Stimulated activated CD8-positive, alpha-beta memory T cell treated with anti-CD3 and anti-CD28 coated beads, Interleukin-7, amount 100 ng/mL, for 1 hour (primary cell): ENCODE measurements at places on chromosomes 11 and 22.

DNA sequence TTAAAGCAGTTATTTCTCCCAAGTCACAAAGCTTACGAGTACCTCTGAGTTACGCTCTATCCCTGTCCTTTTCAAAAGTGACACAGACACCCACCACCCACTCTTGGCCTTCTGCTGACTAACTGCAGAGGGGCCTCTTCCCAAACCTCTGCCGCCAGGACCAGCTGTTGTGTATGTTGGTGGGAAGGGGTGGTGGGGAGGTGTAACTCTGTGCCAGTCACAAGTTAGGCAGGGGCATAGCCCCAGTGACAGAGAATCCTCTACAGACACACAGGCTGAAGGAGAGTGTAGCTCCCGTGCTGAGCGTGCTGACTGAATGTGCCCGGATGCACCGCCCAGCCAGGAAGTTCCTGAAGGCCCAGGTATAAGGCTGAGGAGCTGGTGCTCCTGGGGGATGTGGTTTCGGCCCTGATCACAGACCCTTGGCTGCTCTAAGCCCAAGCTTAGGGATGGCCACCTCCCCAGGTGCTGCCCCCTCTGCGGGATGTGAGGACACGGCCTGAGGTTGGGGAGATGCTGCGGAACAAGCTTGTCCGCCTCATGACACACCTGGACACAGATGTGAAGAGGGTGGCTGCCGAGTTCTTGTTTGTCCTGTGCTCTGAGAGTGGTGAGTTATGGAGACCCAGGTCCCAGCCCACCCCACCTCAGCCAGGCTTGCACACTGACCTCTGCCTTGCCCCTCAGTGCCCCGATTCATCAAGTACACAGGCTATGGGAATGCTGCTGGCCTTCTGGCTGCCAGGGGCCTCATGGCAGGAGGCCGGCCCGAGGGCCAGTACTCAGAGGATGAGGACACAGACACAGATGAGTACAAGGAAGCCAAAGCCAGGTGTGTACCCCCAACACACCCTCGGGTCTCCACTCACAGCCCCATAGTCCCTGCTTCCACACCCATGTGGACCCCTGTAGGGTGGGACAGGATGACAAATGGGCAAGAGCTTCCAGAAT is 4.9 kb downstream of the RIC8A start:
- no peak for DNase-seq

DNA sequence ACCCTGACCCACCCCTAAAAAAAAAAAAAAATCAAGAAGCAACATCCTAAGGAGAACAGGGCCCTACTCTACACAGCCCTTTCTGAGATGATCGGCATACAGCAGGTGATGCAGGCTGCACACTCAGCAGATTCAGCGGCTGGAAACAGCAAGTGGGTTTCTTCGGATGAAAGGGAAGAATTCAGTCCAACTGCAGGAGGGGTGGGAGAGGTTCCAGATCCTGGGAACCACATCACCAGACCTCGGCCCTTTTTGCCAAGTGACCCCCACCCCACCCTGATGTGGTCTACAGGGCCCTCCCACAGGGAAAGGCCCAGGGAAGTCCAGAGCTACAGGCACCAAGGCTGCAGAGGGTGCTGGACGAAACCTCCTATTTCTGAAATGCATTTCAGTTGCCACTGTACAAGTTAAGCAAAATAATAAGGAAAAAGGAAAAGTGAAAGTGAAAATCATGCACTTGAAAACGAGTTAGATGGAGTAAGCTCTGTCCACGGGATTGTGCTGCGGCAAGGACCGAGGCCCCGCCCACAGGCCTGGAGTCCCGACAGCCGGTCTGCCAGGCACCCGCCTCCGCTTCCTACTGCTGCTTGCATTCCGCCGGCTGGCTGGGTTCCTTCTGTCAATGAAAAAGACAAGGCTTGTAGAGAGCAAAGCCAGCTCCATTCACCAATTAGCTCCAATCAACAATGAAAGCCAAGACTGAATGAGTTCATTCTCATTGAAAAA is 16.0 kb upstream of the PHLDA2 start:
- no peak for DNase-seq

DNA sequence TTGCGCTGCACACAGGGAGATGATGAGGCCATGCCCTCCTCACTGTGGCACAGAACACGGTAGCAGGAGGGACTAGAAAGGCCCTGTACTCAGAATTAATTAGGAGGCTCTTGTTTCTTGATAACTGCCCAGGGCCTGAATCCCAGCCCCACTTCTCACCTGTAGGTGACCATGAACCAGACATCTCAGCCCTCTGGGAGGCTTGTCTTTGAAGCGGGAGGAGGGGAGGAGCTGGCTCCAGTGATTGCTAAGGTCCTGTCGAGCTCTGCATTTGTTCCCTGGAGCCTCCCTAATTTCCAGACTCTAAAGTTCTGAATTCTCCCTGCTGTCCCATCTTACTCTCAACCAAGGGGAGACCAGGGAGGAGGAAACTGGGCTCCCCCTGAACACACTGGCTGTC is 19.8 kb upstream of the OAF start:
- DNase-seq = no peak

DNA sequence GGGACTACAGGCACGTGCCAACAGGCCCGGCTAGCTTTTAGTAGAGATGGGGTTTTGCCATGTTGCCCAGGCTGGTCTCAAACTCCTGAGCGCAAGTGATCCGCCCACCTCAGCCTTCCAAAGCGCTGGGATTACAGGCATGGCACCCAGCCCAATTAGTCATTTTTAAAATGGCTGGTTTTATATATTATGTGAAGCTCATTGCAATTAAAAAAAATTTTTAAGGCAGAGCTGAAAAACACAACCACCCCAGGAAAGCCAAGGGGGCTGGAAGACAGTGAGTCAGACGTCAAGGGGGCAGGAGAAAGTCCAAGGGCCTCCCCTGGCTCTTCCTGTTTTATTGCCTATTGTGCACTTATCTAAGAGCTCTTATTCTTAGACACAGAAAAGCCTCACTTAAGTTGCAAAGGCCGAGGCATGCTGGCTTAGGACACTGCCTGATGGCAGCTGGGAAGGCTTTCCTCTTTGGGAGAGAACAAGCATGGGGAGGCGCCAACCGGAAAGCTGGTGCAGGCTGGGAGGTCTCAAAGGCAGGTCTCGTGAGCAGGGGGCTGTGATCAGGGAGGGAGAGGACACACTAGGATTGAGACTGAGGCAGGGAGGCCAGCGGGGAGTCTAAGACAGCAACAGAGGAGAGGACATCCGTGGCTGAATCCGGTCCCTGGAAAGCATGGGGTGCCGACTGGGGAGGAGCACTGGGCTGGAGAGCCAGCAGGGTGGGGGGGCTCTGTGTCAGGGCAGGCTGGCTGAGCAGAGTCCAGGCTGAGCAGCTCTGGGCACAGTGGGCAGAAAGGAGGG is 11.1 kb upstream of the OSM start:
- DNase-seq = no peak

DNA sequence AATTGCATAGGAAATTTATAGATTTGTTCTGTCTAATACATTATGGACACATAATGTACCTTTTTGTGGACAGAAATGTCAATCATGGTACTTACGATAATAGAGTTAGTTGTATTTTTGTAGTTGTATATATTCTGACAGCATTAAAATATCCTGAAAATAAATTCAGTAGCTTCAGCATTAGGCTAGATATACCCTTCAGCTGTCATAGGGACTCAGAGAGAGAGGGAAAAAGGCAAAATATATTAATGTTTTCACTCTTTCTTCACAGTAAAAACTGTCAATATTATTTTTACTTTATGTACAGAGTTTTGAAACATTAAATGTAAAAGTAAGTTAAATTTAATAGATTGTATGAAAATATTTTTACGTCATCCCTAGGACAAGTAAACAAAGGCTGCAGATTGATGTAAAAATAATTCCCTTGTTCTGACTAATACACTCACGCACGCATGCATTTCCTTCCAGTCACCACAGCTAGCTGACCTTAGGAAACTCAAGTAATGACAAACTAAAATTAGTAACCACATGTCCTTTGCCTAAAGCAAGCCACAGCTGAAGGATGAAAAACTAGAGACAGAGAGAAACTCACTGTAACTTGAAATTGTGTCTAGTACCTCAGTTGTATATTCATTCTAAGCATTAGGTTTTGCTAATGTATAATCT is 104.7 kb upstream of the CARD18 start:
- DNase-seq = no peak
